ENCODE measurements at places on chromosomes 6 and 20. TPM values are rescaled to one million over a fixed set of nuclear protein-coding genes. Genes with fewer than 3 reads are reported as not detected.

LKAAEAR1 gene
- total RNA-seq, result not detected

VGLL2 gene
- not detected for total RNA-seq

PKIB gene
- 2.6 TPM for total RNA-seq

SEL1L2 gene
- not detected for total RNA-seq

TMEM244 gene
- total RNA-seq, result not detected

FAM217A gene
- total RNA-seq, result not detected

SLC22A16 gene
- total RNA-seq, result not detected

OXT gene
- total RNA-seq, result not detected

HMGCLL1 gene
- 0.39 TPM for total RNA-seq

MYLK2 gene
- total RNA-seq, result 0.72 TPM

PPP1R16B gene
- 0.56 TPM for total RNA-seq

SLC18B1 gene
- 6.1 TPM for total RNA-seq

HLA-DRB5 gene
- not detected for total RNA-seq

CLIC5 gene
- total RNA-seq, result not detected

HLA-DQA1 gene
- total RNA-seq, result not detected

DSN1 gene
- total RNA-seq, result 17.8 TPM

CEP57L1 gene
- total RNA-seq, result 22.0 TPM

PDSS2 gene
- 19.2 TPM for total RNA-seq

HCK gene
- not detected for total RNA-seq

FOXQ1 gene
- 0.39 TPM for total RNA-seq

HCRTR2 gene
- not detected for total RNA-seq

TSBP1 gene
- not detected for total RNA-seq

ZHX3 gene
- 23.4 TPM for total RNA-seq

HUS1B gene
- total RNA-seq, result 0.40 TPM

Measured in epithelial cell of alveolus of lung (primary cell).